ENCODE measurements at places on chromosomes 11 and 22.

- DNase-seq, result no peak
Measured at GRCh38 chr11:102683277-102683676, 22.3 kb downstream of the MMP27 start.

DNA sequence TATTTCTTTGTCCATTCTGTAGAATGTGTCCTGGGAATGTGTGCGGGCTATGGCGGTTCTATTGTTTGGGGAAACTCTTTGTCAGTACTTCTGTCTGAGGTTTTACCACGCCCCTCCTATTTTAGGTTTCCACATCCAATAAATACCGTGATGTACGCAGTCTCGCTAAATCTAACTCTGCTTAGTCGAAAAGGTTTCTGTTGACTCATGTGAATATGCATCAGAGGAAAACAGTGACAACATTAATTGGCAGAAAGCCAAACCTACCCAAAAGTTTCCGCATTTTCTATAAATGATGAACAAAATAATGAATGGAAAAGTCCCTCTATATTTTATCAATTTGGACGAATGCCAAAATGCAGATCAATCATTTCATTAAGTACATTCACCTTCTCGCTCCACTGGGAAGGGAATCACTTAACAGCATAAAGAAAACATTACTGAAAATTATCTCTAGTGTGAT is 143.4 kb downstream of the MAML2 start:
- no peak for DNase-seq

- no peak for DNase-seq
Measured at GRCh38 chr11:13073119-13073981, 64.2 kb downstream of the RASSF10 start.

- DNase-seq, result no peak
Measured at GRCh38 chr11:115845872-115846271, 341.7 kb upstream of the CADM1 start.

GRCh38 chr22:42439021-42439567 is 6.9 kb upstream of the NFAM1 start:
- no peak for DNase-seq

GRCh38 chr11:62794201-62794775 is 2.5 kb upstream of the TMEM223 start:
- no peak for DNase-seq

DNA sequence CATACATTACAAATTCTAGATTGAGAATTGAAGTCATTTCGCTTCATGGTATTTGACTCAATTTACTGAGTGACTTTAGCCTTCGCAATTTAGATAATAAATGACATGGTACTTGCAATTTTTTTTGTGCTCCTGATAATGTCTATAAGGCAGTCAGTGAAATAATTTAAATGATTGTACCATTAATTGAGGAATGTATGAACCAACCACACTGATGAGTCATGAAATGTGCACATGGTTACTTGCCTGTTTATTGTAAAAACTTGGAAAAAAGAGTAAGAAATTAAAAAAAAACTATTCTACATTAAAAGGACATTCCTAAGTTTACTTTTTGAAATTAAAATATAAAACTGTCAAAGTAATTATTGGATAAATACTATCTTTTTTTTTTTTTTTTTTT is 43.3 kb downstream of the DNAJC24 start:
- DNase-seq, result no peak

Measured in omental fat pad (tissue), 4 donors.